Uterus (tissue), 4 donors: ENCODE measurements at places on chromosomes 6 and 20. TPM values are rescaled to one million over a fixed set of nuclear protein-coding genes. Genes with fewer than 3 reads are reported as not detected.

Gene TRIM40
- not detected for total RNA-seq

Gene TMEM30A
- 71.0 TPM for total RNA-seq

Gene SLPI
- 1.0 TPM for total RNA-seq

Gene UBD
- not detected for total RNA-seq

Gene HEY2
- 7.9 TPM for total RNA-seq
